ENCODE measurements at places on chromosomes 2 and 18.
A peak's percentile ranks its signal among the peaks of the same experiment; 100 is the strongest.

DNA sequence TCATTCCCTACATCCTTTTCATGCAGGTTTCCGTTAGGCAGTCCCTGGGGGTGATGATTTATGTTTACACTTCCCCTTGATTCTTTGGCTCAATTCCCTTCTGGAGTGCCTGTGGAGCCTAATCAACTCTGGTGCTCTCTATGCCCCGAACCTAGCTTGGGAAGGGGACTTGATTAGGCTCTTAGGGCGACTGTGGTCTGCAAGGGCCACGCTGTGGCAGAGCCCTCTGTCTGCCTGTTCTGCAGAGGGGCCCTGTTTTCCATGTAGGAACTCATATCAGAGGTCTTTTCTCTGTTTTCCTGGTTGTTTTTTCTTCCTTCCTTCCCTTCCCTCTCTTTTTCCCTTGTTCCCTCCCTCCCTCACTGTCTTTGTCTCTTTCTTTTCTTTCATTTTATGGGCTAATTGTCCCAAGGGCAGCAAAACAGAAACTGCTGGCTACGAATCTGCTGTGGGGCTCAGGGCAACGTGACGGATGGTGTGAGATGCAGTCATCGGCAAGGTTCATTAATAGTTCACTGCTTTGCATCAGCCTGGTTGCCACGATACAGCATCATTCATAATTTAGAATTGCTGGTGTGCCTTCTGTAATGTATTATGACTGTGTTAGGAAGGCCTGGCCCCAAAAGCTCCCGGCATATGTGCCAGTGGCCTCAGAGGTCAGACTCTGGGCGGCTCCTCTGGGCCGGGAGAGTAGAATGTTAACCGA is 134.5 kb downstream of the NAPG start:
- no peak for DNase-seq

DNA sequence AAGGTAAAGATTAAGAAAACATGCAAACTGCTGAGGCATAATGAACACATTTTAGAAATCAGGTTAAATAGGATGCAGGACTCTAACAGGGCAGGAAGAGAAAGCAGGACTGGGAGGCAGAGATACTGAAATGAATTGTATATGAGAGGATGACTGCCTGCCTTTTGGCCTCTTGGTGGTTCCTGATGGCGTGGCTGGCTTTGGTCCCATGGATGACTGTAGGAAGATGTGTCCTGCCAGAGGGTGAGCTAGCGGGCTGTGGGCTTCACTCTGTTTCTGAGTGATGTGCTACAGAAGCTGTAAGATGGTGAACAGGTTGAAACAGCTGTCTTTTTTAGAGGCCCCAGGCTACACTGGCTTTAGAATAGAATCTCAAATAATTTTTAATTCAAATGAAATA is 517.0 kb downstream of the SLC4A3 start:
- DNase-seq, result no peak

DNA sequence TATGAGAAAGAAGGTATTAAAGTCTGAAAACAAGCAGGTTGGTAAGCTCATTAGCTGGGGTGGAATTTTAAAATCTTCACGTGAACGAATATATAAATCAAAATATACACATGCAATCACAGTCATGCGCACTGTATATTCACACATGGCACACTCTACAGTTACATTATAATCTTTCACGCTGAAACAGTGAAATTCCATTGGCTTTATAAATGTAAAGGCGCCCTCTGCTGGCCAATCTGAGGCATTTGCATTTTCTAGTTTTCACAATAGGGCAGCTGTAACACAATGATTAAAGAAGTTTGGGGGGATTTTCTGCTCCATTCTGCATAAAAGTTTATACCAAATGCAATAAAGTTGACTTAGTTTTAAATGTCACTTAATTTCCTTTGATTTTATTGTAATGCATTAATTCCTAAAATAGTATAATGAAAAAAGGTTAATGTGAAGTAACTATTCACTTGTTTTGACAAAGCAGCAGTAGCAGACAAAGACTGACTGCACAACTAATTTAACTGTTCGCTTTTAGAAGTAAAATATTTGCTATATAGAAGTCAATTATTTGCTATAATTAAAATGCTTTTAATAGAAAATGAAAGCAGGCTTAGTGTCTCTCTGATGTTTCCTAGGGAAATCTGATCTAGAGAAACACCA is 17.2 kb downstream of the IFIH1 start:
- peak; percentile 54 for DNase-seq

DNA sequence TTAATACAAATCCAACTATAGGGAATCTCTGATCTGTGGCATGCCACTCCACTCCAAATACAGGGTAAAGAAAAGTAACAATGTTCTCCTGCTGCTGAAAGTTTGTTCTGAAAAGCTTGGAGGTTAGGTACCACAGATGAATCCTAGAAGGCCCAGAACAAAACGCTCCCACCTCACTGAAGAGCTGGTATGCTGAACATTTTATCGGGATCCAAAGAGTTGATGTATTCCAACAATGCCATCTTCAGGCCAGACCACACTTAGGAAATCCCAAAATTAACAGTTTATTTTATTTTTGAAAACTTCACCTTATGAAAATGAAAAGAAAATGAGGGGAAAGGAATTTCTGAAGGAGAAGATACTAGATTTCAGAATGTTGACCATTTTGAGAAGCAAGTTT is 145.1 kb upstream of the CDH19 start:
- peak; percentile 5 for DNase-seq

DNA sequence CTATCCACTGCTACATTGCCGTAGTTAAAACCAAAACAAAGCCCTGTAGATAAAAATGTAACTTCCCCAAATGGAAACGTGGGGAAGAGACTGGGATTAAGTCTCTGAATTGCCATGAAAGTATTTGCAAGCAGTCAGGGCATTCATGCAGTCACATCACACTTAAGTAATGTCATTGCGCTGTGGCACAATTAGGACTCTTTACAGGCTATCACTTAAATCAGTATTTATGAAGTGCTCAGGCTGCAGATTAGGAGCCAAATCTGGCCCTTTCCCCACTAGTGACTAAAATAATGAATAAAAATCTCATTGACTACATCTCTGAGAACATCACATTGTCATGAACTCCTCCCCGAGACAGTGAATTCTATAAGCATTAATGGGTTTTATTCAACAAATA is 300.9 kb downstream of the ICOS start:
- no peak for DNase-seq

DNA sequence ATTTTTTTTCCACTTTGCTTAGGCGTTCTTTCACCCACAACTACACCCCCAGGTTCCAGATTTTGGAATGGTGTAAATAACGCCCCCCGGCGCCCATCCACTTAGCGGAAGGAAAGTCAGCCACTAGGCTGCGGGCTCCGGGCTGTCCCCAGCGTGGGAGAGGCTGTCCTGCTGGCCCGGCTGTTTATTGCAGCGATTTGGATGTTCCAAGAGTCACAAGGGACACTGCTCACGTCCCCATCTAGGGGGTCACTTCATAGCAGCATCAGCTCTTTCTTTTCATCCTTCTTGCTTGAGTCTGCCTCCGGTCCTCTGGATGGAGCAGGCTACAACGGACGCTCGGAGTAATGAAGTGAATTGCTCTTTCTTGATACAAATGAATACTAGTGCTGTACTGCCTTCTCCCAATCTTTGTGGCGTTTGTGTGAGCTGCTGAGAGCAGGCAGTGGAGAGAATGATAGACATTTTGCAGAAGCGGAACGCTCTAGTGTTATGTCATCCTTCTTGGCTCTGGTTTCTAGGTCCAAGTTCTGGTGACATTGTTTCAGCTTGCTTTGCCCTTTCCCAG is 50.7 kb upstream of the PAIP2B start:
- DNase-seq, result peak; percentile 91

- DNase-seq, result peak; percentile 60
Measured at GRCh38 chr18:26809346-26809745, 56.2 kb downstream of the AQP4 start.

DNA sequence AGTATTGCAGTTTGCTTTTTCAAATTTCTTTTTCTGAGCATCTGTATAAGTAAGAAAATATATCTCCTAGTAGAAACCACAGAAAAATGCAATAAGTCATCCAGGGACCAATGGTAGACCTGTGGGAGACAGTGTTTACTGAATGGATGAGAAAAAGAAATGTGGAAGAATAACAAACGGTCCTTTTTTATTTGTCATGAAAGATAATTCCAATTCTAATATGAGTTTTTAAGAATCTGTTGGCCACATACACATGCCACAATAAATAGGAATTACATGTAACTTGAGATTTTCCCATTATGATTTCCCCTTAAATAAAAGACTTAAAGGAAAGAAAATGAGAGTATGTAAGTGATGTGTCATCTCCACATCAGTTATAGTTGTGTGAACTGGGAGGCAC is 107.7 kb upstream of the RAB27B start:
- no peak for DNase-seq

DNA sequence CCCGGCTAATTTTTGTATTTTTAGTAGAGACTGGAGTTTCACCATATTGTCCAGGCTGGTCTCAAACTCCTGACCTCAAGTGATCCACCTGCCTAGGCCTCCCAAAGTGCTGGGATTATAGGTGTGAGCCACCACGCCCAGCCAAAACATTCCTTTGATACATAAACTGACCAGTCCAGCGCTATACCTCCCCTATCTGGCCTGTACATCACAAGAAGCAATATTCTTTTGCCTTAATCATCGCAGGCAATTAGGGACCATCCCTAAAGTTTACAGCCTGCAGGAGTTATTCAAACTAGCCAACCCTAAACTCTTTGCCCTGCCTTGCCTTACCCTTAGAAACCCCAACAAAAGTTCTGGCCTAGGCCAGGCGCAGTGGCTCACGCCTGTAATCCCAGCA is 6.8 kb upstream of the PPM1G start:
- DNase-seq, result no peak

GRCh38 chr2:43612944-43613343 is 17.1 kb upstream of the THADA start:
- no peak for DNase-seq

- no peak for DNase-seq
Measured at GRCh38 chr18:55385770-55386169, 202.2 kb downstream of the TCF4 start.

DNA sequence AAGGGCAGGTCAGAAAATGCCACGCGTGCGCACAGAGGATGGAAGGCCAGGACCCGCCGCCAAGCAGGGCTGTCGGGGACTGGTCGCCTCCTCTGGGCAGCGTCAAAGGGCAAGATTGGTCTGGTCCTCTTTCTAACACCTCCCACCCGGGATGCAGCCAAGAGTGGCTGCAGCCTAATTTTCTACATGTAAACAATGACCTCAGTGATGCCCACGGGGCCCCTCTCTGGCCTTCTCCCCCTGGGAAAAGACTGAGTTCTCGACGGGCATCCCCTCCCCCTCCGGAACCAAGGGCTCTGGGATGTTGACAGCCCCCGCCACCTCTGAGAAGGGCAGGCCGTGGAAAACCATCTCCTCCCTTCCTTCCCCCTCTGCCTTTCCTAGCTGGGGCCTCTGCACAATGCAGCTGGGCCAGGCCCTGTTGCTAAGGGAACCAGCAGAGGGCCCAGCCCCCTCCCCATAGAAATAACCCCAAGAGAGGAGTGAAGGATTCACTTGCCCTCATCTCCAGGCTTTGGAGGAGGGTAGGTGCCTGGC is 80.0 kb upstream of the ZNF532 start:
- no peak for DNase-seq

Data from inflammatory macrophage (primary cell).